ENCODE measurements at places on chromosomes 12 and 14.

GRCh38 chr14:77302926-77303325 lies 17.8 kb downstream of the POMT2 start:
- DNase-seq: peak; percentile 52

DNA sequence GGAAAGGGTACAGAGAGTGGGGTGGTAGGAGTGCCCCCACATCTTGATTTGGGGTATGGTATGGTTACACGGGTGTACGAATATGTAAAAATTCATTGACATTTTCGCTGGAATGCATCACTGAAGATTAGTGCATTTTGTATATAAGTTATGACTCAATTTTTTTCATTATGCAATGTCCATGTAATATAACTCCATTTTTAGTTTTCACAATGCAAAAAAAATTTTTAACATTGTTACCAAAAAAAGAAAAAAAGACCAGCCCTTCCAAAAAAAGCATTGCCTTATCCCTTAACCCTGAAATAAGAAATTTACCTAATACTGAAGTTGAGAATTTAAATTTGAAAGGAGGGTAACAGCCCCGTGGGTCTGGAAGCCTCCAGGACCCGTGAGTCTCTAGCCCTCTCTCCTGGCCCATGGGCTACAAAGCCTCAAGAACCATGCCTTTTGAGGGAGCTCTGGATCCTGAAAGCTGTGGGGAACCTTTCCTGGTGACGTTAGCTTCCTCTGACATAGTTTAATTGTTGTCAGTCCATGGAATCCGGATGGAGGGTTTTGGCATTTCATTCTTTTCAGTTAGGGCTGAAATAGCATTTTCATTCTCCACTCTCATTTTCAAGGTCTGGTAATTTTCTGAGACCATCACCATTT lies 55.6 kb upstream of the ACTN1 start:
- no peak for DNase-seq

GRCh38 chr12:64385468-64385867 lies 5.1 kb downstream of the C12orf56 start:
- peak; percentile 36 for DNase-seq

DNA sequence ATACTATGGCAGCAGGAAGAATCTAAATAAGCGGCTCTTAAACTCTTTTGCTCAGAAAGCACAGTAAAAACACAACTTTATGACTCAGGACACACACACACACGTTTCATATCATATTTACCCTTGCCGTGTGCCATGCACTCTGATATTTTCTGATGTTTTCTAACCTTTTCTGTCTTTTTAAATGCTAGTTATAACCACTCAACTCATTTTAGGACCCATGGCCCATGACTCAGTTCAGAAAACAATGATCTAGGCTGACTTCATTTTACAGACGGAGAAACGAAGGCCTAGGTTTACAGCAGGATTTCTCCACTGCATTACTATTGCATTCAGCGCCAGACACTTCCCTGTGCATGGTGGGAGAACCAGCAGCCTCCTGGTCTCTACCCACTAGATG lies 9.1 kb downstream of the VWF start:
- no peak for DNase-seq

GRCh38 chr12:54053751-54054741 lies at the start of gene HOXC4:
TSS of gene HOXC4 (plus strand) at chr12:54053835. CDS start at chr12:54053923, 88 bp downstream.
- no peak for DNase-seq

GRCh38 chr14:87894920-87895319 lies 98.1 kb downstream of the GALC start:
- no peak for DNase-seq

GRCh38 chr12:85273381-85274314 lies 6.4 kb upstream of the ALX1 start:
- DNase-seq: no peak

GRCh38 chr12:4121506-4122020 lies 152.0 kb upstream of the CCND2 start:
- no peak for DNase-seq

- DNase-seq: no peak
These were observed 170.1 kb upstream of the AMIGO2 start for GRCh38 chr12:47249719-47250357.

DNA sequence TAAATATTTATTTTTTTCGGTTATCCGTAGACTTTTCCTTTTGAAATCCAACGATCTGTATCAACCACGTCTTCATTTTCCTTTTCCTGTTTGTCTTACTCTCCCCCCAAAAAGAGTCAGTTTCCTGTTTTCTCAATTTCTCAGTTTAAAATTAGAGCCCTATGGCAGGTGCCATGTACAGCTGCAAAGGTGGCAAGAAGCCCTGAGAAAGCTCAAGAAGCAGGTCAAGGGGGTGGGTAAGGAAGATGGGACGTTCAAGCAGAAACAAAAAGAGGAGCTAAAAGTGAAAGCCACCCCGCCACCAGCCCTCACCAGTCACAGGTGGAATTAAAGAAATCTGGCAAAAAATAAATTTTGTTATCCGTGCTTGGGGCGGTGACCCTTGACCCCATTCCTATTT lies 26.7 kb downstream of the SLC35E3 start:
- no peak for DNase-seq
